ENCODE measurements at places on chromosomes 2 and 18.

DNA sequence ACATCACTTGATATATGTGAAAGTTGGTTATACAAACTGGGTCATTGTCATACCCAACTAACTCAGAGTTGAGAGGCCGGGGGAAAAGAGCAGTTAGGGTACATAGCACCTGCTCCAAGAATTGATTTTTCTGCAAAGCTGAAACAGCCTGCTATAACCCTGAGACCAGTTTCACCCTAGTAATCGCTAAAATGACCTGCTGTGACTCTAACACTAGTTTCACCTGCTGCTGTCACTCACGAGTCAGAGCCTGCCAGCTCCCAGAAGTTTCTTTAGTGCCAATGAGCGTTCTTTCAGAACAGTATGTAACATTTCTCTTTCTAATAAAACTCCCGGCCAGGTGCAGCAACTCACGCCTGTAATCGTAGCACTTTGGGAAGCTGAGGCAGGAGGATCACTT is 28.0 kb downstream of the SRSF7 start:
- DNase-seq: no peak

GRCh38 chr18:52553441-52553840 is 213.4 kb downstream of the DCC start:
- no peak for DNase-seq

- no peak for DNase-seq
Observed at GRCh38 chr2:120850551-120850950, 114.9 kb downstream of the GLI2 start.

DNA sequence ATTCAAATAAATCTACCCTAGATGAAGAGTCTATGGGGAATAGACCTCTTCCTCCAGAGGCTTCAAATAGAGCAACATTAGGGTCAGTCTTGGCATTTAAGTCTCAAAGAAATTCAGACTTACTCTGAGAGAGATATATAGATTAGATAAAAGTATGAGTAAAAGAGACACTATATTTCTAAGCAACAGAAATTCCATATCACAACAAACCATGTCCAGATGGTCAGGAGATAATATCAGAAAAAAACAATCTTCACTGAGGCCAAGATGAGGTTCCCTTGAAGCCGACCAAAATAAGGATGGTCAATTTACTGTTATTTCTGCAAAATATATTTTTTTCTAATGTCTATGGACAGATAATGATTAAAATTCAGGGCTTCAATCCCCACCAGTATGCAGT is 89.1 kb upstream of the NOSTRIN start:
- DNase-seq: no peak

DNA sequence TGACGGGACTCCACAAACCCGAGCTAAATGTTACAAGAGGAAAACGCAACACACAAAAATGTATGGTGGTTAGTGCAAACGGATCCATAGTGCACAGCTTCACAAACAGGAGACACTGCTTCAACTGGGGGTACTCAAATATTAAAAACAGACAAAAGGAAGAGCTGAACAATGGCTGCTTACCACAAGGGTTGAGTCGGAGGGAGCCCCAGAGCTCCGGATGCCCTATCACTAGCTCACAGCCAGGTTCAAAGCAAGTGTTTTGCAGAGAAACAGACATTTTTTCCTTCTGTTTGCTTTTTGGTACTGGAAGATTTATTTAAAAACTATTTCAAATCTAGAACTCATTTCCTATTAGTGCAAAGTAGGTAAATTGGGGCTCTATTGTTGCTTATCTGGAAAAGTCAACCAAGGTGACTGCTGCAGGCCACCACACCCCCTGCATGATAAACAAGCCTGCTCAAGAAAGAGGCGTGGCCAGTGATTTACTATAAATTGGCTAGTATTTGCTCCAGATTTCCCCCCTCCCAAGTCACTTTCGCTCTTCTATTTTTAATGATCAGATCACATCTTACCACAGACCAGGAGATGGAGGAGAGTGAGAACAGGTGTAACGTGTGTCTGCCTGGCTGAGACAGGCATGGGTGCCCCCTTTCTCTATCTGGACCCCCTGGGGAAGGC is 46.5 kb downstream of the ZAP70 start:
- no peak for DNase-seq

- no peak for DNase-seq
Observed at GRCh38 chr18:31490387-31490786, 7.6 kb upstream of the DSG2 start.

DNA sequence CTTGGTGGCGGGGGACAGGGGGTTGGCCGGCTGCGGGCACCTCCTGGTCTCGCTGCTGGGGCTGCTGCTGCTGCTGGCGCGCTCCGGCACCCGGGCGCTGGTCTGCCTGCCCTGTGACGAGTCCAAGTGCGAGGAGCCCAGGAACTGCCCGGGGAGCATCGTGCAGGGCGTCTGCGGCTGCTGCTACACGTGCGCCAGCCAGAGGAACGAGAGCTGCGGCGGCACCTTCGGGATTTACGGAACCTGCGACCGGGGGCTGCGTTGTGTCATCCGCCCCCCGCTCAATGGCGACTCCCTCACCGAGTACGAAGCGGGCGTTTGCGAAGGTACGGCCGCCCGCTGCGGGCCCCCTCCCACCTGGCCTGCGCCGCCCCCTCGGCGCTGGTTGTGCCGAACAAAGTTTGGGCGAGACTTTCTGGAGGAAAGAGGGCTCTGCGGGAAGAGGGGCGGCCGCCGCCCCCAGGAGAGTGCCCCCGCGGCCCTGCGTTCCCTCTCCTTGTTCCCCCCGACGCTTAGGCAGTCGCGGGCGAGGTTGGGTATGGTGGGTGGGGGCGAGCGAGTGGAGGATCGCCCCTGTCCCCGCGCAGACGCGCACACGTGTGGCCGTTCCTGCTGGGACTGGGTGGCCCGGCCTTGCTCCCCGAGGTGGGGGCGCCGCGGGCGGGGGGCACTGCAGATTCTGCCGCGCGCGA is 866 bp downstream of the CRIM1 start:
- DNase-seq: no peak

GRCh38 chr18:8726963-8727705 is 21.8 kb downstream of the MTCL1 start:
- no peak for DNase-seq

GRCh38 chr18:51196118-51196810 is 1.2 kb downstream of the MEX3C start:
- no peak for DNase-seq

DNA sequence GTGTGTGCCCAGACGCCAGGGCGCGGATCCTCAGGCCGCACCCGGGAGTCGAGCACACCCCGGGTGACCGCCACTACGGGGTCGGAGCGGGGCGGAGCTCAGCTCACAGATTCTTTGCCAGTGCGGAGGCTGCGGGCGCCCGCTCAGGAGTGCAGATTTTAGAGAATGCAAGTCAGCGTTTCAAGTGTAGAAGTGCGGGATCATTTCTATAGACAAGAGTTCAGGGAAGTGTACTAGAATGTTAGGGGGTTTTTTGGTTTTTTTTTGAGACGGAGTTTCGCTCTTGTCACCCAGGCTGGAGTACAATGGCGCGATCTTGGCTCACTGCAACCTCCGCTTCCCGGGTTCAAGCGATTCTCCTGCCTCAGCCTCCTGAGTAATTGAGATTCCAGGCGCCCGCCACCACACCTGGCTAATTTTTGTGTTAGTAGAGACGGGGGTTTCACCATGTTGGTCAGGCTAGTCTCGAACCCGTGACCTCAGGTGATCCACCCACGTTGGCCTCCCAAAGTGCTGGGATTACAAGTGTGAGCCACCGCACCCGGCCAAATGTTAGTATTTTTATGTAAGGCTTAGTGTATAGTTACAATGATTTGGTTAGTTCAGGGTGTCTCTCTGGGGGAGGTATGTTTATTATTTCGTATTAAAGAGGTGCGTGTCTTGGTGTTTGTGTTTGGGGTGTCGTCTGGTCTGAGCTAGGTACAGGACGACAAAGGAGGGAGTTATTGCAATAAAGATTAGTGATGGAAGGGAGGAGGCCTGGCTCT is 619 bp upstream of the FAM168B start:
- no peak for DNase-seq

GRCh38 chr2:111706481-111707001 is 177.5 kb downstream of the ANAPC1 start:
- no peak for DNase-seq

GRCh38 chr2:172011812-172012575 is 12.2 kb downstream of the METAP1D start:
- DNase-seq: no peak

- DNase-seq: no peak
Observed at GRCh38 chr2:46921676-46922448, 6.3 kb upstream of the MCFD2 start.

DNA sequence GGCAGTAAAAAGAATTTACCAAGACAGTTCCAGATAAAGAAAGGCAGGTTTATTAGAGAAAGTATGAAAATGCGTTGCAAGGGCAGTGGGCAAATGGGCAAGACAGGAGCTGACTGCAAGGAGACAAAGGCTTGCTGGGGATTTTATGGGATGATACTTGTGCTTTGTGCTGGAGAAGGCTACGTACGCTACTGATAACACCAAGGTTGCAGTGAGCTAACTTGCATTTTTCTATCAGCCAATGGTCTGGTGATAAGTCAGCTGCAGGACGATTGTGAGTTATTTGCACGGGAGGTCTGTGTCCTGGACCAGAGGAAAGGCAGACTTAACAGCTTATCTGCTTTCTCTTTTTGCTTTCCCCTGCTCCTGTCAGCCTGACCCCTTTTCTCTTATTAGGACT is 116.5 kb downstream of the PMS1 start:
- DNase-seq: no peak

GRCh38 chr2:28365158-28365557 is 27.5 kb upstream of the FOSL2 start:
- DNase-seq: no peak

DNA sequence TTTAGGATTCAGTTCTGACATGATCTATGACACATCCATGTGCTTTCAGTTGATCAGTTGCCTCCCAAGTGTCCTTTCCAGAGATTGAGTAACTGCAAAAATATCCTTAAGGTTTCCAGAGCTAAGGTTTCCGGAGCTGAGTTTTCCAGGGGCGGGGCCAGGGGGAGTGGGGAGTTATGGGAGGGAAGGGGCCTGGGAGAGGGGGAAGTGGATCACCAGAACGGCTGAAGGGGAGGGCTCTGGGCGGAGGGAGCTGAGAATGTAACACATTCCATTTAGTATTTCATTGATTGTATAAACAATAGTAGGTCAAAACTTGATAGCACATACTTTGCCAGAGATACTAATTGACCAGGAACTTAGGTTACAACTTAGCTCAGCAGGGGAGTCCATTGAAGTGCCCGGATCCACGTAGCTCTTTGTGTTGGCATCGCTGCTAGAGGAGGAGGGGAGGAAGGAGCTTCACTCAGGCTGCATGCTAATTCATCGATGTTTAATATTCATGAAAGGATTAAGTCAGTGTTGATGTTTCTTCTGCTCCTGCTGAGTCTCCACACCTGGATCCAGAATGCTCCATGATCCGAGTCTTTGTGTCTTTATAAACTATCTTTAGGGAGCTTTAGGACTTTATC is 289.8 kb downstream of the ALPK2 start:
- no peak for DNase-seq

DNA sequence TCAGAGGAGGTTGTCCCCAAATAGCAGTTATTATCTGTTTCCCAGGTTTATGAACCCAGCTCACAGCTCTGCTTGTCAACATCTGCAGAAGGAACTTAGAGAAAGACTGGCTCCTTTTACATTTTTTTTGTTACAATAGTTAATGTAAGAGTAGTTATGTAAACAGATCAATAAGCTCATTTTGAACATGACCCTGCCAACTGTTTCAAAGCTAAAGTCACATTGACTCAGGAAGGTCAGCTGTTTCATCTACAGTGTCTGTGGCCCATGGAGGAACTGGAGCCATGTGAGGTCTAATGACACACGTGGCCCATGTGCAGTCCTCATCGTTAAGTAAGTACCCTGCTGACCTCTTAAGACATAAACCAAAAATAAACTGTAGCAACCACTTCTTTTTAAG is 97.1 kb downstream of the SH3RF3 start:
- DNase-seq: no peak

DNA sequence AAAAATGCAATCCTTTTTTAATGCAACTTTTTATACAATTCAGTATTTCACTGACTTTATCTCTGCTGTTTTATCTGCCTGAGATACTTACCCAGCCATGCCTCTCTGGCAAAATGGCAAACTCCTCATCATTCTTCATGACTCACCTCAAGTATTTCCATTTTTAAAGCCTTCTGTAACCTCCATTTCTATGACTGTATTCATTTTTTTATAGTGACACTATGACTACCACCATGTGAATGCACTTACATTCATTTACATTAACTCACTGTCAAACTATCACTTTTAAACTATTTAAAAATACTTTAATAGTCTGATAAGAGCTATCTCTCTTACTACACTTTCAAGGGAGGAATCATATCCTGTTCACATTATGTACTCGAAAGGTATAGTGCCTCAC is 99.4 kb upstream of the SCN7A start:
- no peak for DNase-seq

DNA sequence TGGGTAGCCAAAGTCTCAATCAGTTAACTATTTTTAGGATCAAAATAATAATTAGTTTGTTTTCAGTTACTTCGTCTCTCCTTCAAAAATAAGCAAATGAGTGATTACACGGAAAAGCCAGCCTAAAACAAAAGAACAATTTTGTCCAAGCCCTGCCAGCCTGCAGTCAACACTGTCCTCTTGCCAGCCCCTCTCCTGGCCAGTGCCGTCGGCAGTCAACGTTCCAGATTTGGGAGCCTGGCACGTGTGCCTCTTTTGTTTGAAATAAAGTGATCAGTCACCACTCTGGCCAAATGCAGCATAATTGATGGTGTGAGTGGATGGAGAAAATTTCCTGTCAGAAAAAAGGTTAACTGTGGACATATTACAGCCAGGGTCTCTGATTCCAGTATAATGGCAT is 260.6 kb upstream of the SKOR2 start:
- DNase-seq: no peak

DNA sequence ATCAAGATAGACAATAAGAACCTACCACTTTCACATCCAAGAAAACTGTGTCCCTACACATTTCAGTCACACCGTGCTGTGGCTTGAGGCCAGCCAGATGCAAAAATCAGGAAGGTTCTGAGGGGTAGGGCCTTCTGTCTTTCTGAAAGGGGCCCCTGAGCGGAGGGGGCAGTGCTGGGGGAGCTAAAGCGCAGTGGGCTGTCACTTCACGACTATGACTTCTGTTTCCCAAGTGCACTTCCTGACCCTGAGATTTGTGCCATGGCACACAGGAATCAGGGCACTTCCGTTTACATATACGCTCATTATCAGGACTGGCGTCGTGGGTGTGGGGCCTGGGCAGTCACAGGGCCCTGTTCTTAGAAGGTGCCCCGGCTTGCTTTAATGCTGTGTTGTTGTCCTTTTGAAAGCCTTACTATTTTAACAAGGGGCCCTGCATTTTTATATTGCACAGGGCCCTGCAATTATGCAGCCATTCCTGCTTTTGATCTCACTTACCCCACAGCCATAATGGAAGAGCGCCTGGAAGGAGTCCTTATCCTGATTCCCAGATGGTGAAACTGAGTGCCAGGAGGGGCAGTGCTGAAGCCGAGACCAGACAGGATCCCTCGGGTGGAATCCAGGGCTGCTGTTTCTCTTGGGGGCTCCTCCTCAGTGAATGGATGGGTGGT is 620 bp downstream of the NGEF start:
- DNase-seq: no peak

DNA sequence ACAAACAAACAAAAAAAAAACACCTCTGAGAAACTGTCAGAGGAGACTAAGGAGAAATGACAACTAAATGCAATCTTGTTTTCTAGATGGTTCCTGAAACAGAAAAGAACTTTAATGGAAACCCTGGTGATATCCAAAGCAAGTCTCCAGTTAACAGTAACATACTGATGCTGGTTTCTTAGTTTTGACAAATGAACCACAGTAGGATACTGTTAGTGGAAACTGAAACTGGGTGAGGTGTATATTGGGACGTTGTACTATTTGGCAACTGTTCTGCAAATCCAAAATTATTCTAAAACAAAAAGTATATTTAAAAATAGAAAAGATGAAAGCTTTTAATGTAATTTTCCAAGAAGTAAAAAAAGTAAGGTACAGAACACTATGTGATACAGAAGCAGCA is 11.4 kb downstream of the SESTD1 start:
- DNase-seq: no peak

Measured in urinary bladder (tissue), 4 donors.